ENCODE measurements at places on chromosomes 3 and 15.
A peak's percentile ranks its signal among the peaks of the same experiment; 100 is the strongest.

GRCh38 chr15:43702701-43703424 is 9.2 kb downstream of the CKMT1A start:
- H3K4me1 ChIP-seq: no peaks in the 10 kb centered on the region
- no peak overlapping the region for H3K27ac ChIP-seq
- H3K4me3 ChIP-seq: no peak overlapping the region
- no peaks in the 10 kb centered on the region for H3K36me3 ChIP-seq

DNA sequence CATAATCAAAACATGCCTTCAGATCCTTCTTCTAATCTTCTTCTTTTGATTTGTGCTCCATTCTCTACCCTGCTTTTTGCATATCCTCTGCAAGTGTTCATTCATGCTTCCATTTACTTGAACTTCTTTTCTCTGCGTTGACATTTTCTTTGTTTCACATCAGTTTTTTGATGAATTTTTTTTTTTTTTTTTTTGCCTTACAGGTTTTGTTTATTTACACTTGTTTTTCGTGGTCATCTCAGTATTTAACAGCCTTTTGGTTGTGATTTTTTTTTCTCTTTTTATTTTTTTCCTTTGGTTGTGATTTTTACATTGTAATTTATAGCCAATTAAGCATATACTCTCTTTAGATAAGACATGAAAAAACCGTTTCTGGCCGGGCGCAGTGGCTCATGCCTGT is 11.8 kb upstream of the SHQ1 start:
- peaks cover 7% of the 10 kb centered on the region for H3K27me3 ChIP-seq
- H3K36me3 ChIP-seq: no peaks in the 10 kb centered on the region
- H3K4me1 ChIP-seq: no peaks in the 10 kb centered on the region
- no peak overlapping the region for H3K4me3 ChIP-seq
- DNase-seq: no peak
- H3K27ac ChIP-seq: no peak overlapping the region

GRCh38 chr15:67407786-67408185 is 113.1 kb upstream of the C15orf61 start:
- DNase-seq: no peak
- H3K4me1 ChIP-seq: no peaks in the 10 kb centered on the region
- no peaks in the 10 kb centered on the region for H3K27me3 ChIP-seq
- no peak overlapping the region for H3K27ac ChIP-seq

DNA sequence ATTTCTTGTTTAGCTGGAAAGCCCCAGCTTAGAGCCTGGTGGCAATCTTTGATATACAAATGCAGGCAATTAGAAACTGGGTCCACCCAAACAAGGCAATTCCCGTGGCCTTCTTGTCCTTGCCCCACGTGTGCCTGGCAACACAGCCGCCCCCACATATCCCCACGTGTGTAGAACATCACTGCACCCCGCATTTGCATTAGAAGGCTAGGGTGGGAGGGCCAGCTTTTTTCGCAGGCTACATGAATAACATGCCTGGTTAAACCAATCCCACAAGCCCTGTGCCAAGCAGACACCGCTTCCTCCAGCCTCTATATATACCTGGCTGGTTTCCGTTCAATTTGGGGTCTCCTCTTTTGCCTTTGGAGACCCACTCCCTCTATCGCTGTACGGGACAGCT is 250.2 kb downstream of the ZNF385D start:
- DNase-seq: no peak
- no peak overlapping the region for H3K4me3 ChIP-seq
- H3K36me3 ChIP-seq: no peaks in the 10 kb centered on the region
- H3K27me3 ChIP-seq: no peaks in the 10 kb centered on the region
- H3K27ac ChIP-seq: no peak overlapping the region

DNA sequence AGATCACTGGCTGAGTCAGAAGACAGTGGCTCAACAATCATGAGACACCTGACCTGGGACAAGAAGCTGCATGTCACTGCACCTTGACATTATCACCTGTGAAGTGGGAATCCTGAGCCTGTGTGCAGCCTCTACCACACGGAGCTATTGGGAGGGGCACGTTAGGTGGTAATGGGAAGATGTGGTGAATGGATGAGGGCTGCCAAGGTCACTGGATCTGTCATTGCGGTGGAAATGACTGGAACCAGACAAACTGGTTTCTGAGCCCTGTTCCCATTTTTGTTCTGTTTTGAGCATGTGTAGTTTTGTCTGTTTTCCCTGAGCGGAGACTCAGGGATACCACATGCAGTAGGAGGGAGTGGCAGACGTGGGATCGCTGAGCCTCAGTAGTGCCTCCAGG is 235.5 kb downstream of the OPA1 start:
- H3K27me3 ChIP-seq: no peaks in the 10 kb centered on the region
- H3K27ac ChIP-seq: peak overlapping the region; percentile 90
- H3K4me1 ChIP-seq: peaks cover 86% of the 10 kb centered on the region

- no peak for DNase-seq
- H3K27me3 ChIP-seq: no peaks in the 10 kb centered on the region
- H3K36me3 ChIP-seq: no peaks in the 10 kb centered on the region
- no peak overlapping the region for H3K4me3 ChIP-seq
Measured at GRCh38 chr15:96037584-96037983, 292.9 kb upstream of the NR2F2 start.

DNA sequence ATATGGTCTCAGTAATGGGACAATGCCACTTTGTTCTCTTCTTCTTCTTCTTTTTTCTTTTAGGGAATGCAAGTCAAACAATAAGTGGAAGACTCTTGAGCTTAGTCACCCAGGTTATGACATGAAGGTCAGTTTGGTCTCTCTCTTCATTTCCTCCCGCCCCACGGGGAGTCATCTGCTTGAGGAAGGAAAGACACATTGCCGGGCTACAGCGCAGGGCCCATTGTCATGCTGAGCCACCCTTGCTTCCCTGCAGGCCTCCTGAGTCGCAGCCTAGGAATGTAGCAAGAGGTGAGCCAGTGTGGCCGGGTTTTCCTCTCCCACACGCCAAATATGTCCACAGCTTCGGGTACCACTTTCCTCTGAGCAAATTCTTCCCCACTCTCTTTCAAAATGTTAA is 47.6 kb downstream of the RAP2B start:
- no peak overlapping the region for H3K27ac ChIP-seq
- H3K36me3 ChIP-seq: no peaks in the 10 kb centered on the region
- H3K4me1 ChIP-seq: peaks cover 16% of the 10 kb centered on the region
- no peak overlapping the region for H3K4me3 ChIP-seq
- H3K27me3 ChIP-seq: no peaks in the 10 kb centered on the region

- H3K27me3 ChIP-seq: no peaks in the 10 kb centered on the region
- DNase-seq: no peak
- no peak overlapping the region for H3K4me3 ChIP-seq
- no peaks in the 10 kb centered on the region for H3K36me3 ChIP-seq
- no peak overlapping the region for H3K27ac ChIP-seq
Measured at GRCh38 chr3:135412475-135412874, 553.1 kb upstream of the PPP2R3A start.

DNA sequence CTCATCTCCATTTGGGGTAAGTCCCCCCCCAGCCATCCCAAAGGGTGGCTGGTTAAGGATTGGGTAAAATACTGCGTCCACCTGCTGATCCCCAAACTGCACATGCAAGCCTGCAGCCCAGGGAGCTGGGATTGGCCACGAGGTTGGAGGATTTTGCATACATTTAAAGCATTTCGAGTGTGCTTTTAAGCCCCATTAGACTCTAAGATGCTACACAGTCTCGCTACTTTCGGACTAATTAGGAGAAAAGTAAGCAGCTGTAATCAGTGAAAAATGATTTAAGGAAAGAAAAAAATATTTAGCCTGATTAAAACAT is 23.9 kb downstream of the SLC6A6 start:
- H3K4me3 ChIP-seq: peak overlapping the region; percentile 49
- peaks cover 68% of the 10 kb centered on the region for H3K4me1 ChIP-seq
- peaks cover 32% of the 10 kb centered on the region for H3K36me3 ChIP-seq
- no peaks in the 10 kb centered on the region for H3K27me3 ChIP-seq
- H3K27ac ChIP-seq: peak overlapping the region; percentile 78
- DNase-seq: no peak
